ENCODE measurements at places on chromosomes 5 and 9.

GRCh38 chr9:75019654-75020053, 8.4 kb downstream of the CARNMT1 start:
- no peak for DNase-seq

DNA sequence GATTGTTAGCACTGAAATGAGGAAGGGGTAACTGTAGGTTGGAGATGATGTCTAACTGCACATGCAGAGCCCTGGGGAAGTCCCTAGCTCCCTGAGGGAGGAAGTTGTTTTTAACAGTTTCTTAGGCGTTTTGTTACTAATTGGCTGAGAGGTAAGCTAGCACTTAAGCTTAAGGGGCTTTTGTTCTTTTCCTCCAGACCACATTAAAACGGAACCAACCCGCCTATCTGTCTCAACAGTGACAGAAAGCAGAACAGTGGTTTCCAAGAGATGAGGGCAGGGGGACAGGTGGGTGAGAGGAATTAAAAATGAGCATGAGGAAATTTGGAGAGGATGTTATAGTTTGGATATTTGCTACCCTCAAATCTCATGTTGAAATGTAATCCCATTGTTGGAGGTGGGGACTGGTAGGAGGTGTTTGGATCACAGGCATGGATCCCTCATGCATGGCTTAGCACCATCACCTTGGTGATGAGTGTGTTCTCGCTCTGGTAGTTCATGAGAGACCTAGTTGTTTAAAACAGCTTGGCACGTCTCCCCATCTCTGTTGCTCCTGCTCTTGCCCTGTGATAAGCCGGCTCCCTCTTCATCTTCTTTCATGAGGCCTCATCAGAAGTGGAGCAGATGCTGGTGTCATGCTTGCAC, 38.9 kb downstream of the LYRM7 start:
- DNase-seq: peak; percentile 87

DNA sequence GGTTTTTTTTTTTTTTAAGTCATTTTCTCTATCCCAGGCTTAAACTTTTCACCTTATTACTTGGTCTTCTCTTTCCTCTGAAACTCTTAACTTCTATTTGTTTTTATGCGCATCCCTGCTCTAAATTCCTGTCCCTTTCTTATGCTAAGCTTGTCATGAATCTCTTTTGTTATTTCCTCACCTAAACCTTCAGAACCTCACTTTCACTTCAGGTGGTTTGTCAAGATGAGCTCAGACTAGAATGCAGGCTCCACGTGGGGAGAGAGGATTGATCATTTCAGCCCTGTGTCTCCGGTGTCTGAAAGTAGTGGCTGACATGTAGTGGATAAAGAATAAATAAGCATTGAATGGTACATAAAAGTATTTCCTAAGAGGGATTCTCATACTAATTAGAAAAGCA, 63.6 kb downstream of the ANXA1 start:
- DNase-seq: no peak

DNA sequence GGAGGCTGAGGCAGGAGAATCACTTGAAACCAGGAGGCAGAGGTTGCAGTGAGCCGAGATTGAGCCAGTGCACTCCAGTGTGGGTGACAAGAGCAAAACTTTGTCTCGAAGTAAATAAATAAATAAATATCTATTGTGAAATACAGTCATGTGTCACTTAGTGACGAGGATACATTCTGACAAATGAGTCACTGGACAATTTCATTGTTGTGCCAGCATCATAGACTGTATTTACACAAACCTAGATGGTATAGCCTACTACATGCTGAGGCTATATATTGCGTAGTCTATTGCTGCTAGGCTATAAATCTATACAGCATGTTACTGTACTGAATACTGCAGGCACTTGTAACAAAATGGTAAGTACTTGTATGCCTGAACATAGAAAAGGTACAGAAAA, 61.1 kb upstream of the CCL21 start:
- no peak for DNase-seq

DNA sequence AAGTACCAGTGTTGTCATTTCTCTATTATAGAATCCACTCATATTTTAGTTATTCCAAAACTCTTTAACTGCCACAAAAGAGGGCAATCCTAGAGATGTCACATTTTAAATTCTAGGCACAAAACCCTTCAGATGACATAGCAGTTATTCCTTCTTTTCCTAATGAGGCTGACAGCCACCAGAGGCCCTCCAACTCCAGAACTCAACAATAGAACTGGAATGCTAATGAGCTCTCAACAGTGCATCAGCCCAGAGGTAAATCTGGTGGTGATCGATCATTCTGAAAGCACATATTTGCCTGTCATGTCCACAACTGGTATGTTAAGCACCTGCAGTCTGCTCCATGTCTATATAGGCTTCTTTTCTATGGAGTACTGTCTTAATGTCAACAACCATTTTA, 40.2 kb upstream of the RAB3C start:
- no peak for DNase-seq

DNA sequence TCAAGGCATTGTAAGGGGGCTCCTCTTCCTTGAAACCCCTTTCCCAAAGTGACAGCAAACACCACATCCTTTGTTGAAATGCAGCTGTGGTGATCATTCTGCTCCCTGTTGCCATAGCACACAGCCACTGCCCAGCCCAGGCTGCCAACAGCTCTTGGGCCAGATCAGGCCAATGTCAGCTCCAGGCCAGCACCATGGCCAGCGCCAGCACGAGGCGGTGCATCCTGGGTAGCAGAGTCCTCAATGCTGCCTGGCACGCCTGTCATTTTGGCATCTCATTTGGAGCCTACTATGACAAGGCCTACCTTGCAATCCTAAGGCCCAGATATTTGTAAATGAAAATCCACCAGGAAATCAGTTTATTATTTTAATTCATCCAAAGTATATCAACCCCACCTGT, 390.6 kb downstream of the DNAH5 start:
- no peak for DNase-seq

DNA sequence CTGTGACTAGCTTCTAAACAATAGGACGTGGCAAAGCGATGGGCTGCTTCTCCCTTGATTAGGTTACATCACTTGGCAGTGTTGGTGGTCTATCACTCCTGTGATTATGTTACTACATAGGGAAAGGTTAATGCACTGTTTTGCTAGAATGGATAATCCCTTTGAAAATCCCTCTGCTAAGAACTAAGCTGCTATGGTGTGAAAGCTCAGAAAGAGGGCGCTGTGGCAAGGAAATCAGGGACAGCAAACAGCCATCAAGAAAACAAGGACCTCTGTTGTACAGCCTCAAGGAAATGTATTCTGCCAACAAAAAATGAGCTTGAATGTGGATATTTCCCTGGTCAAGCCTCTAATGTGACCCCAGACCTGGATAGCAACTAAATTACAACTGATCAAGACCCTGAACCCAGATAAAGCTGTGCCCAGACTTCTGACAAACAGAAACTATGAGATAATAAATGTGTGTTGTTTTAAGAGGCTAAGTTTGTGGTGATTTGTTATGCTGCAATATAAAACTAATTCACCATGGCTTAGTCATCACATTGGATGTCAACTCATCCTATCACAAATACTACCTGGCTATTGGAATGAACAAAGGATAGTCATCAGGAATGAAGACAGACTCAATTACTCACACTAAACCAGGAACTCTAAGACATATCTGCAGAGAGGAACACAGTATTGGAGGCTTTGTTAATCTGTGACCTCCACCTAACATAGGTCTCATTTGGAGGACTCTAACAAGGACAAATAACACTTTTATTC, 1215.9 kb downstream of the EFNA5 start:
- DNase-seq: no peak

DNA sequence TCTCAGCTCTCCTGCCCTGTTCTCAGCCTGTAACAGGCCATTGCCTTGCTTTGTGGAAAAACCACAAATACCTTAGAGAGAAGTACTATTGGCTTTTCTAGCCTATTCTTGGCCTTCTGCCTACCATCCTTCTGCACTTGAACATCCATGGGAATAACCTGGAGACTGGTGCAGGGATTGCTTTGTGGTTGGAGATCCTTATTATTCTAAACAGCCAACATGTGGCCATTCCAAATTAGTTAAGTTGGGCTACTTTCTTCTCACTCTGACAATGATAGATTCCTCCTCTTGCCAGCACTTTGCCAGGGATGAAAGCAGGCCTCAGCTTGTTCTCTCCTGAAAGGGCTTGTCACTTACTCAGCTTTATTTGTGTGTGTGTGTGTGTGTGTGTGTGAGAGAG, 240.4 kb downstream of the GLIS3 start:
- DNase-seq: no peak

GRCh38 chr5:81803812-81804211, 52.9 kb upstream of the SSBP2 start:
- no peak for DNase-seq

GRCh38 chr5:81233080-81233634, at the start of gene CKMT2:
Gene CKMT2 (plus strand): TSS chr5:81233322. CDS start chr5:81251133, 17,811 bp downstream.
- no peak for DNase-seq

GRCh38 chr5:68368311-68369022, 152.9 kb downstream of the PIK3R1 start:
- DNase-seq: no peak

DNA sequence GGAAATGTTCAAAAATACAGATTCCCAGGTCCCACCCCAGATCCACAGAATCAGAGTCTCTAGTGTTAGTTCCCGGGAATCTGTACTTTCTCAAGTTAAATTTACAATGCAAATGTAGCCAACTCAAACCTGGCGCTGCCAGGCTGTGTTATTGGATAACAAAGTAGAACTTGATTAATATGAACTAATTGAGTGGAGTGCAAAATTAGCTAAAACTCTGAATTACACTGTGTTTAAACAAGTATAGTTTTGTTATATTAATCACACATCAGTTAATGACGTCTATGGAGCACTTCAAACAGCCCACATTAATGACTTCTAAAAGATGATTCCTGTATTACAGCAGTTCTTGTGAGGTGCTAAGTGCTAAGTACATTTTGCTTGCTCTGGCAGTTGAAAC, 32.4 kb upstream of the CYFIP2 start:
- no peak for DNase-seq

- DNase-seq: no peak
Observed at GRCh38 chr5:115324021-115324420, 27.6 kb upstream of the CCDC112 start.

DNA sequence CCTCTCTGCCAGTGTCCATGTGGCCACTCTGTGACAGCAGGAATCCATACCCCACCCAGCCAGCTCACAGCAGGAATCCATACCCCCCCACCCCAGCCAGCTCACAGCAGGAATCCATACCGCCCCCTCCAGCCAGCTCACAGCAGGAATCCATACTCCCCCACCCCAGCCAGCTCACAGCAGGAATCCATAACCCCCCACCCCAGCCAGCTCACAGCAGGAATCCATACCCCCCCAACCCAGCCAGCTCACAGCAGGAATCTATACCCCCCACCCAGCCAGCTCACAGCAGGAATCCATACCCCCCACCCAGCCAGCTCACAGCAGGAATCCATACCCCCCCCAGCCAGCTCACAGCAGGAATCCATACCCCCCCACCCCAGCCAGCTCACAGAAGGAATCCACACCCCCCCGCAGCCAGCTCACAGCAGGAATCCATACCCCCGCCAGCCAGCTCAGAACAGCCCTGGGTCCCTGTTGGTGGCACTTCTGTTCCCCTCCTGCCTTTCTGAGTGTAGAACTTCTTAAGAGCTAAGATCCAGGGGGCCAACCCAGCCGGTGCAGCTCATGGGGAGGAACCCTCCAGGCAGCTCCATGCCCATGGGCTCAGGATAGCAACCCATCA, 8.4 kb upstream of the RXRA start:
- no peak for DNase-seq

DNA sequence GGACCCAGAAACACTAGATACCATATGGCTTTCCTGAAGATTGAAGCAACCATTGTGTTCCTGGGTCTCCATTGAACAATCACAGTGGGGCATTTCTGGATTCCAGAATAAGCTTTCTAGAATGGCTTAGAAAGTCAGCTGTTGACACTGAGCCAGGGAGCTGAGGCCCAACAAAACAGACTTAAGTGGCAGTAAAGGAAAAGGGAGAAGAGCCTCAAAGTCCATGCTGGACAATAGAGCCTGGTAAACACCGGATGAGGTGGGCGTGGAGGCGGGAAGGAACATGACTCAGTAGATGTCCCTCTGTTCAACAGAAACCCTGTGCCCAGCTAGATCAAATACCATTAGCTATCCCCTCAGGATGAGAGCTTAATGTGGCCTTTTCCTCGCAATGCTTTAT, 14.8 kb downstream of the SPARC start:
- no peak for DNase-seq

- DNase-seq: no peak
Observed at GRCh38 chr5:124997186-124997893, 250.9 kb upstream of the ZNF608 start.

DNA sequence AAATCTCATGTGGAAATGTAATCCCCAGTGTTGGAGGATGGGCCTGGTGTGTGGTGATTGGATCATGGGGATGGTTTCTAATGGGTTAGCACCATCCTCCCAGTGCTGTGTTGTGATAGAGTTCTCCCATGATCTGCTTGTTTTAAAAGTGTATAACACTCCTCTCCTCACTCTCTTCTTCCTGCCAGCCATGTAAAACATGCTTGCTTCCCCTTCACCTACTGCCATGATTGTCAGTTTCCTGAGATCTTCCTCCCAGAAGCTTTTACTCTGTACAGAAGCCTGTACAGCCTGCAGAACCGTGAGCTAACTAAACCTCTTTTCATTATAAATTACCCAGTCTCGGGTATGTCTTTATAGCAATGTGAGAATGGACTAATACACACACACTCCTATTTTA, 499.1 kb downstream of the RASEF start:
- DNase-seq: no peak

GRCh38 chr9:89522261-89522958, 24.5 kb upstream of the SEMA4D start:
- no peak for DNase-seq

DNA sequence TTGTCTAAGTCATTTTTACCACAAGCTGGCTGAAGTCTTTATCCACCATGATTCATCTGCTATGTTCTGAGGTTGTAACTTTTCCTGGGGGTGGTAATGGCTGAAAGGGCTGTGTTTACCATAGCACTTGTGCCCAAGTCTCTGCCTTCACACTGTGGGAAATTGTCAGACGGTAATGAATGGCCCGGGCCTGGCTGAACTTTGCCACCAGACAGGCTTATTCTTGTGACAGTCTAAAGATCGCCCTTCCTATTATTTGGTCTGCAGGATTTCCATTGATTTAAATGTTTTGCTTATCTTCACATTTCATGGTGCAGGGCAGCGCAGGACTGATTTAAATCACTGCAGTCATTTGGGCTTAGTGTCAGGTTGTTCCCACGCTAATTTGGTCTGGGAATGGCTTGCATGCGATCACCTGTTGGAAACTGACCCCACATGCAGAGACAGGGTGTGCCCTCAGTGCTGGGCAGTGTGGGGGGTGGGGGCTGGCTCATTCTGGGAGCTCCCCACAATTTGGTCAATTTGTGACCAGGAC, 109.3 kb upstream of the ICE1 start:
- no peak for DNase-seq

GRCh38 chr5:533243-533954, 9.2 kb upstream of the SLC9A3 start:
- DNase-seq: no peak

Measured in NCI-H1092 treated with DMSO at 0.1 percent for 48 hours (cell line).